ENCODE measurements at places on chromosomes 5 and 9. TPM values are rescaled to one million over a fixed set of nuclear protein-coding genes. Genes with fewer than 3 reads are reported as not detected.

Gene CDH18
- not detected for total RNA-seq

Gene DDX4
- total RNA-seq: not detected

Gene CHSY3
- 2.3 TPM for total RNA-seq

Gene DND1
- total RNA-seq: 7.8 TPM

Gene PCDHB11
- not detected for total RNA-seq

DNA sequence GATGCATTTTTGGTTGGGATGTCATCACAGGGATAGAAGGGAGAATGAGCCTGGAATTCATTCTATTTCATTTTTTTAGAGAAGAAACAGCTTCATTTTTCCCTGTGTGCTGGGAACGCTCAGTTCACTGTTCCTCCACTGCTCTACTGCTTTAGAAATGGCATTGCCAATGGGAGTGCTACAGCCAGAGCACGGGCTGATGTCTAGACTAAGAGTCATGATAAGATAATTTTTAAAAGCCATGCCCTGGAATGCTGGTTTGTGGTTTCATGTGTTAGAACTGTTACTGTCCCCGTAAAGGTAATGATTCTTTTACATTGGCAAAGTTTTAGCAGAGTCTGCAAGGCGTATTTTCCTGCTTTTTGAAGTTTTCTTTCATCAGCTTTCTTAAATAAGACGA lies 119.6 kb downstream of the SEMA6A start:
- no peaks in the 10 kb centered on the region for H3K27me3 ChIP-seq
- H3K36me3 ChIP-seq: peaks cover 5% of the 10 kb centered on the region
- DNase-seq: no peak
- no peak overlapping the region for H3K4me3 ChIP-seq
- no peak overlapping the region for H3K27ac ChIP-seq

DNA sequence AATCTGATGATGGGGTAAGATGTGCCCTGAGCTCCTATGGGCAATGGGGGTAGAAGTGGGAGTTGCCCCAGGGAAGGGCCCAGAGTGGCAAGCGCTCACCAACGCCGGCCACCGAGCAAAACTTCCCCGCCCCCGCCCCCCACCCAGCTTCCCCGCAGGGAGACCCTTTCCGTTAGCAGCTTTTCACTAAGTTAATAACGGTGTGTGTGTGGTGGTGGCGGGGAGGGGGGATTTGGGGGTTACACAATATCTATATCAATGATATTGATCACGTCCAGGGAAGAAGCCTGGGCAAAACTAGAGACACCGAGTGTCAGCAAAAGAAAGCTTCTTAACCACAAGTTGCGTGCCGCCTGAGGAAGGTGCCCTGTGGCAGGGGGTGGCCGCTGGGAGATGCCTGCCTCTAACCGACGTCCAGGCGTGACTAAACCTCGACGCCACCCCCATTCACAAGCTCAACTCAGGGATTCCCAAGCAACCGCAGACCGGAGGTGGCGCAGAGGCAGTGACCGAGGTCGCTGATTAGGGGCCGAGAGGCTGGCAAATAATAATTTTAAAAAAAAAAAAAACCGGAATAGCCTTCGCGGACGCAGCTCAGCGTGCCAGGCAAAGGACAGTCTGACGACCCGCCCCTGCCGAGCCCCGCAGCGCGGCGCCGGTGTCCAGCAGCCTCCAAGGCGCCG lies 222.6 kb downstream of the MEF2C start:
- peak; percentile 70 for DNase-seq
- no peaks in the 10 kb centered on the region for H3K36me3 ChIP-seq
- no peak overlapping the region for H3K27ac ChIP-seq
- peak overlapping the region; percentile 83 for H3K4me3 ChIP-seq

GRCh38 chr5:27015758-27016157 lies 22.6 kb downstream of the CDH9 start:
- no peaks in the 10 kb centered on the region for H3K27me3 ChIP-seq
- H3K36me3 ChIP-seq: no peaks in the 10 kb centered on the region
- H3K4me3 ChIP-seq: no peak overlapping the region
- no peak for DNase-seq
- no peaks in the 10 kb centered on the region for H3K4me1 ChIP-seq
- no peak overlapping the region for H3K27ac ChIP-seq

GRCh38 chr5:13921578-13921977 lies 22.9 kb downstream of the DNAH5 start:
- H3K36me3 ChIP-seq: no peaks in the 10 kb centered on the region
- H3K4me1 ChIP-seq: no peaks in the 10 kb centered on the region
- H3K27ac ChIP-seq: no peak overlapping the region
- DNase-seq: no peak

GRCh38 chr5:163760498-163760897 lies 255.1 kb downstream of the MAT2B start:
- H3K4me3 ChIP-seq: peak overlapping the region; percentile 18
- peaks cover 13% of the 10 kb centered on the region for H3K4me1 ChIP-seq
- no peaks in the 10 kb centered on the region for H3K36me3 ChIP-seq
- H3K27ac ChIP-seq: peak overlapping the region; percentile 57
- peaks cover 2% of the 10 kb centered on the region for H3K27me3 ChIP-seq
- DNase-seq: no peak

DNA sequence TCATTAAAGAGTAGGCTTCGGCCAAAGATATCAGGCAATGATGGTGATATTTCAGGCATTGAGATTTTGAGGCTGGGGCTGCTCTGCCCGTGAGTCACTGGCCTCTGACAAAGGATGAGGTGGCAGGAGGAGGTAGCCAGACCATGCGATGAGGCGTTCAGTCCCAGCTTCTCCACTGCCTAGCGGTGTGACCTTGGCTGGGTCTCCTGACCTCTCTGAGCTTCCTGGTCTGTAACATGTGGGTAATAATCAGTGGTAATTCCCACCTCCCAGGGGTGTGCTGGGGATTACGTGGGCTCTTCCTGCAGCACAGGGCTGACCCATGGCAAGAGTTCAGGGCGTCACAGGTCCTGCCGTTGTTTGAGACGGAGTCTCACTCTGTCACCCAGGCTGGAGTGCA lies 73.2 kb upstream of the RAPGEF1 start:
- no peak overlapping the region for H3K27ac ChIP-seq
- DNase-seq: no peak
- H3K4me1 ChIP-seq: no peaks in the 10 kb centered on the region
- no peak overlapping the region for H3K4me3 ChIP-seq

- no peak for DNase-seq
- no peaks in the 10 kb centered on the region for H3K27me3 ChIP-seq
- H3K4me1 ChIP-seq: peaks cover 24% of the 10 kb centered on the region
- no peak overlapping the region for H3K27ac ChIP-seq
- peaks cover 9% of the 10 kb centered on the region for H3K36me3 ChIP-seq
Observed at GRCh38 chr9:136318111-136318775, 9.1 kb upstream of the GPSM1 start.

GRCh38 chr9:136605988-136606660 lies 56.6 kb upstream of the EGFL7 start:
- peaks cover 11% of the 10 kb centered on the region for H3K4me1 ChIP-seq
- no peak overlapping the region for H3K4me3 ChIP-seq
- no peak for DNase-seq
- no peaks in the 10 kb centered on the region for H3K27me3 ChIP-seq

- no peak for DNase-seq
- no peaks in the 10 kb centered on the region for H3K36me3 ChIP-seq
- H3K27ac ChIP-seq: no peak overlapping the region
- H3K27me3 ChIP-seq: no peaks in the 10 kb centered on the region
Observed at GRCh38 chr9:131608493-131609037, 63.2 kb downstream of the PRRT1B start.

DNA sequence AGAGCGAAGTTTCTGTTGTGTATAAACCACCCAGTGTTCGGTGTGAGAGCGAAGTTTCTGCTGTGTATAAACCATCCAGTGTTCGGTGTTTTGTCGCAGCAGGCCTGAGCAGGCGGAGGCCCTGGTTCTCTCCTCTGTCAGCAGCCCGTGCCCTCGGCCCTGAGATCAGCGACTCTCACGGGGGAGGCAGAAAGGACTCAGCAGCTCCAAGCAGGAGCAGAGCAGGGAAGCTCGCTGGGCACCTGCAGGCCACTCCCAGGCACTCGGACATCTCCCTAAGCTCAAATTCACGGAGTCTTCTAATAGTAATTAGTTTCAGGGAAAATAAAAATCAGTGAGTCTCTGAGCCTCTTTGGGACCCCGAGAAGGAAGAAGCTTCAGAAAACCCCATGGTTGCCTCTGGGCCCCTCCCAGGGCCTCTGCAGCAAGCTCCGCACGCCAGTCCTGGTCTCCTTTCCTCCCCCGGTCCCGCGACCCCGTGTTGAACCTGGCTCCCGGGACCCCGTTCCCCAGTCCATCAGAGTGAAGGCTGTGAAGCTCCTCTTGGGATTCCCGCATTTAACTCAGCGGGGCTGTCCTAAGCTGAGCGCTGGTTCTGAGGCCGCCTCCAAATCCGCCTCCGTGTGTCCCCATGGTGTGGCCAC lies 81.9 kb upstream of the ADAMTS2 start:
- no peak overlapping the region for H3K4me3 ChIP-seq
- H3K27me3 ChIP-seq: peaks cover 3% of the 10 kb centered on the region

GRCh38 chr9:108473209-108474112 lies 382.3 kb downstream of the ACTL7B start:
- no peaks in the 10 kb centered on the region for H3K36me3 ChIP-seq
- H3K27ac ChIP-seq: no peak overlapping the region
- no peaks in the 10 kb centered on the region for H3K4me1 ChIP-seq

- no peak overlapping the region for H3K27ac ChIP-seq
- DNase-seq: no peak
- no peaks in the 10 kb centered on the region for H3K36me3 ChIP-seq
- no peaks in the 10 kb centered on the region for H3K27me3 ChIP-seq
- peaks cover 12% of the 10 kb centered on the region for H3K4me1 ChIP-seq
- no peak overlapping the region for H3K4me3 ChIP-seq
Observed at GRCh38 chr9:20250791-20251190, 371.5 kb downstream of the MLLT3 start.

GRCh38 chr5:94793816-94794198 lies 175.3 kb downstream of the SLF1 start:
- H3K27me3 ChIP-seq: peaks cover under 1% of the 10 kb centered on the region
- peak overlapping the region; percentile 93 for H3K4me3 ChIP-seq
- peak overlapping the region; percentile 100 for H3K27ac ChIP-seq
- H3K4me1 ChIP-seq: peaks cover 56% of the 10 kb centered on the region
- no peak for DNase-seq
- H3K36me3 ChIP-seq: peaks cover 8% of the 10 kb centered on the region
